Activated T-cell treated with anti-CD3 and anti-CD28 coated beads for 1 hour (primary cell): ENCODE measurements at places on chromosomes 16 and 17.

DNA sequence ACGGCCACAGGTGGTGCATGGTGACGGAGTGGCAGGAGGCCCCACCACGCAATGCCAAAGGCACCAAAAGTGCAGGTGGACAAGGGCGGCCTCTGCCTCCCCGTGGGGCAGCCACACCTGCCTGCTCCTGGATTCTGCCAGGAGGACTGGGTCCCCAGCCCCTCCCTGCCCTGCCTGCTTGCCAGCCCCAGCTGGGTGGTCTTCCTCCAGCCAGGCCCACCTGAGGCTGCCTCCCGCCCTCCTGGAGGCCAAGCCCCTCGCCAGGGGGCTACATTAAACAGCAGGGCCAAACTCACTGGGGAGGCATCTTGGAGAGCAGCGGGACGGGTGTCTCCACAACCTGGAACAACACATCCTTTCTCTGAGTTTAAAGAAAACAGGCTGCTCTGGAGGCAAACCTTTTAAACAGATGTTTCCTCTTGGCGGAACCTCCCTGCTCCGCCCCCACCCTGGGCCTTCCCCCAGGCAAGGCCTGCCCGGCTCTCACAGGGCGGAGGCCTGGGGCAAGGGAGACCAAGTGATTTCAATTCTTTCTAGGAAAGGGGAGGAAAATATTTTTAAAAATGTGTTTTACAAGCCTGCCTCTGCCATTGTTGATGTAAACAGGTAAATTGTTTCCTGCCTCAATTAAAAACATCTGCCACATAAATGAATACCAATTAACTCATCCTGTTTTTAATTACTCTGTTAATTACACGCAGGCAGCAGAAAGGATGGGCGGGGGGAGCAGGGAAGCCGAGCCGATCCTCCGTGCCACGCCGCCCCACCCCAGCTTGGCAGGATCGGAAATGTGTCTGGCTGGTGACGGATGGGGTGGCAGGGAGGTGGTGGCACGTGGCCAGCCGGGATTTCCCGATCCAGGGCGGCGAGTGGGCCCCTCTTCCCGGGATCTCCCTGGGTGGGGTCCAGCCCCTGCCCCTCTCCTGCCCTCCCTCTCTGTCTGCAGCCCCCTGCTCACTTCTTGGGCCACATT is 54.4 kb upstream of the PABPN1L start:
- DNase-seq = no peak

DNA sequence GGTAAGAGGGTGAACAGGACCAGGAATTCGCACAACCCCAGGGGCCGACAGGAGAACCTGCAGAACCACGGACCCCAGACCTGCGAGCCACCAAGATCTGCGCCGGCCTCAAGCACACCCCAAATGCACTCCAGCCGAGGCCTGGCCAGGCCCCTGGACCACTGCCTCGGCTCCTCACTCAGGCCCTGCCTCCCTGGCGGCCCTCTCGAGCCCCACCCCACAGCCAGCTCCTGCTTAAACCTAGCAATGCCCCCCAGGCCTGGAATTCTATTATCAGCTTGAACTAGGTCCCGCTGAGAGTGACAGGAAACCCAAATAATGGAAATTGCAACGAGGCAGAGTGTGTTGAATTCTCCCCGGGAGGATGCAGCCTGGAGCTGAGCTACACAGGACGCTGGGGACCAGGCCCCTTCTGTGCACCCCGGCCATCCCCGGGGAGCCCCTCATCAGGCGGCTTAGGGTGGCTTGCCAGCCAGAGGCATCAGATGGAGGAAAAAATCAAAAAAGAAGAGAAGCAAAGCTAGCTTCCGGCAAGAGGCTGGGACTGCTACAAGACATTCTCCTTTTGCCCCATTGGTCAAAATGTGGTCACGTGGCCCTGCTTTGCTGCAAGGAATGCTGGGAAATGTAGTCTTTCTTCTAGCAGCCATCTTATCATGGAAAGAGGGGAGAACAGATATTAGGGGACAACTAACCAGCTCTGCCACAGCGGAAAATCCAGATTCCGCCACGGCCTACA is 2.4 kb upstream of the ENPP7 start:
- peak; percentile 69 for DNase-seq

- DNase-seq = peak; percentile 79
Observed at GRCh38 chr17:49230636-49231562, at the start of gene PHOSPHO1. TSS of gene PHOSPHO1 (minus strand) at chr17:49230787. CDS start at chr17:49226691, 4,096 bp downstream.

- no peak for DNase-seq
Observed at GRCh38 chr16:80080287-80080851, 460.4 kb upstream of the DYNLRB2 start.
